ENCODE measurements at places on chromosomes 5 and 9.

- DNase-seq = no peak
Observed at GRCh38 chr5:65197531-65198455, 283.9 kb downstream of the ADAMTS6 start.

- no peak for DNase-seq
Observed at GRCh38 chr9:567128-567746, 274.3 kb upstream of the DMRT1 start.

DNA sequence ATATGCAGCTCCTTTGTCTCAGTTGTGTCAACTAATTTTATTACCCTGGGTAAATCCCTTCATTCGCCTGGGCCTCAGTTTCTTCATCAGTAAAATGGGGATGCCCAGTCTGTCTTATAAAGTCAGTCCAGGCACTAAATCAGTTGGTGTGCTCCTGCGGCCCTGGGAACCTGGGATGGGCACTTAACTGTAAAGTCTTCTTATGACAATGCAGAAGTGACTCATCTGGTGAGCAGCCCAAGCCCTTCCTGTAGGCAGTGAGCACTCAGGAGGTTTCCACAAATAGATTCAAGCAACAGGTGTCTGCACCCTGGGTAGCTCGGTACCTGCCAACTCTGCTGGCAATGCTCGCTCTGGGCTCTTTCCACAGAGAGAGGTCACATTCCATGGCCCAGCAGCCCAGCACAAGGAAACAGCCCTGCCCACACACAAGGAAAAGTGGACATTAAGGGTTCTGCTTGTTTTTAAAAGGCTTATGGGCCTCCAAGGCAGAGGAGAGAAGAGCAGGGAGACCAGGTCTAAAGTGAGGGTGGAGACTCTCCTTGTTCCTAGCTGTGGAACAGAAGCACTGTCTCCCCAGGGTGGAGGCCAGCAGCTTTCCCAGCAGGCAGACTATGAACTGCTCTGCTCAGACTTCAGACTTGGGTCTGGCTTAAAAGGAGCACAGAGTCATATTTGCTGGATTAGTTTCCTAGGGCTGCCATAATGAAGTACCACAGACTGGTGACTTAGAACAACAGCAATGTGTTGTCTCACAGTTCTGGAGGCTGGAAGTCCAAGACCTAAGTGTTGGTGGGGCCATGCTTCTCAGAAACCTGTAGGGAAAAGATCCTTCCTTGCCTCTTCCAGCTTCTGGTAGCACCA lies 89.7 kb upstream of the ADRA1B start:
- no peak for DNase-seq

DNA sequence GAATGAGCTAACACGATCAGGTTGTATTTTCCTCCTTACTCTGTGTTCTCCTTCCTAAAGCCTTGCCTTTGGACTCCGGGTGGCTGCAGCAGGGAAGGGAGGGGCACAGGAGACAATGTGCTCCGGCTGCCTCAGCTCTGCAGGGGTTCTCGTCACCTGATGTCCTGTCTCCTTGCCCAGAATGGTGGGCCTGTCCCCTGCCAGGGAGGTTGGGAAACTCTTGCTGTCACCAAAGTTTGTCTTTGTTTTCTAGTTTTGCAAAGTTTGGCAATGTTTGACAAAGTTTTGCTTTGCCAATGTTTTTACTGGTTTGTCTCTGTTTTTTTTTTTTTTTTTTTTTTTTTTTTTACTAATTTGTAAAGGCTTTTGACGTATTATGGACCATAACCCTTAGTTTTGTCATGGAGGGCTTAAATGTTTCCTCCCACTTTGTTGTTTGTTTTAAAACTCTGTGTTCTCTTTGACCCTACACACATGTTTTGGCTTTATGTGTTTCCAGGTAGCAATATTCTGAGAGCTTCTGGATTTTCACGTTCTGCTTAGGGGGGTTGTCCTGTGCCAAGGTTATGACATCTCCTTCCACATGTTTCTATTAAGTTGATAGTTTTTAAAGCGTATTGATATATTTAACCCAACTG lies 49.3 kb downstream of the GADD45G start:
- DNase-seq = no peak

GRCh38 chr9:115944166-115944948 lies 209.2 kb upstream of the PAPPA start:
- DNase-seq = no peak

DNA sequence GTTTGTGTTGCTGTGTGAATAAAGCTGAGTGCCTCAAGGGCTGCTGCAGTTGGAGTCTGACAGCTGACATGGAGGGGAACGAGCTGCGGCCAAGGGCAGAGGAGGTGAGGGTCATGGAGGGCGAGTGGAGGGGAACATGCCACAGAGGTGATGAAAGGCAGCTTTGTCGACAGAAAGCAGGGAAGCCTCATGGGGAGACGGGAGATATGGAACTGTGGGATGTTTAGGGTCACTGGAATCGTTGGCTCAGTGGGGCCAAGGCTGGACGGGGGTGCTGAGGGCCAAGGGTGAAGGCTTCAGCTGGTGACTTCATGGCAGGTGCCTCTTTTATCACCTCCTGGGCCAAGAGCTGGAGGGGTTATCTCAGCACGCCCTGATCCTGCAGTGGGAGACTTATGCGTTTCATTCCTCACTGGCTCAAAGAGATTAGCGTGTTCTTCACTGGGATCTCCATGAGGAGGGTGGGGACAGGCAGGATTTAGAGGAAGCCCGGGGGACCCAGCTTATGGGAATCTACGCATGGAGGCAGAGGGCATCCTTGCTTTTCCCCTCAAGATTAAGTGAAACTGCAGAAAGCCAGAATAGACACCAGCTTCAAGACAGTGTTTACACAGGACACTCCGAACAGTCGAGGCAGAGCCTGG lies 42.2 kb downstream of the FAM240B start:
- DNase-seq = no peak
